ENCODE measurements at places on chromosomes 1 and 21.

- DNase-seq: no peak
Observed at GRCh38 chr1:236018885-236019453, 45.9 kb downstream of the NID1 start.

GRCh38 chr1:223009406-223009805 lies 133.6 kb downstream of the TLR5 start:
- DNase-seq: no peak

DNA sequence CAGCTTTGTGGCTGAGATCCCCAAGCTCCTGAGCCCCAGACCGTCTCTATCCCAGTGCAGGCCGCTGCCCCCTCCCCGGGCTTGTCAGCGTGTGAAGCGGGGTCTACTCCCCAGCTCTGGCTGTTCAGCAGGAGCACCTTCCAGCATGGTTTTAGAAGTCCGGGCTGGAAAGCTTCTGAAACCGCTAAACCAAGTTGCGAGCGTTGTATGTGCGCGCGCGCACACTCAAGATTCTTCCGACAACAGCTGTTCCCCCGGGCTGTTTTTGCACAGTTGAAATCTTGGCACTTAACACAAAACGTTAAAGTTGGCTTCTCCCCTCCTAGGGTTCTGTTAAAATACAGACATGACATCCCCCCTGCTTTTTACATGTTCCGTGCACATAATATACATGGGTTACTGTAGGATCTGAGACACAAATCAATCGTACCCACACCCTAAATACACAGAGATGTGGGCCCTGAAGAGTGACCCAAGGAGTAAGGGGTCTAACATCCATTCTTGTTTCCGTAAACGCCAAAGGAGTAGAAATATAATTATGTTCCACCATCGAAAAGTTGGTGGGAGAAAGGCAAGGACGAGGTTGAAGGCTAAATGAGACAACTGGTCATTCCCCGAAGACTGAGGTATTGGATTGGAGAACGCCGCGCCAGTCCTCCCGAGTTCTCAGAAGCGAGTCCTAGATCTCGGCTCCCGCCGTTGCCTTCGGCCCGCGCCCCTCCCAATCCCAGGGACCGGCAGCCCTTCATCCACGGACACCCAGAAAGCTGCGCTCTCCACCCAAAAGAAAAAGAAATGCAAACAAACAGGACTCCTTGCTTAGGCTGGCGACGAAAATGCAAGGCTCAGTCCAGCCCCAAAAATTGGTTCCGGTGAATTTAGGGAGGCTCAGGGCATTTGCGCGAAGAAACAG lies 1.3 kb downstream of the TBX15 start:
- no peak for DNase-seq

- DNase-seq: no peak
Observed at GRCh38 chr1:94315552-94316116, 78.2 kb upstream of the ARHGAP29 start.

GRCh38 chr21:45780647-45781046 lies 137.1 kb downstream of the PCBP3 start:
- no peak for DNase-seq

GRCh38 chr1:241592273-241592958 lies 47.8 kb downstream of the CHML start:
- no peak for DNase-seq

GRCh38 chr1:83102630-83103071 lies 896.3 kb downstream of the TTLL7 start:
- no peak for DNase-seq

DNA sequence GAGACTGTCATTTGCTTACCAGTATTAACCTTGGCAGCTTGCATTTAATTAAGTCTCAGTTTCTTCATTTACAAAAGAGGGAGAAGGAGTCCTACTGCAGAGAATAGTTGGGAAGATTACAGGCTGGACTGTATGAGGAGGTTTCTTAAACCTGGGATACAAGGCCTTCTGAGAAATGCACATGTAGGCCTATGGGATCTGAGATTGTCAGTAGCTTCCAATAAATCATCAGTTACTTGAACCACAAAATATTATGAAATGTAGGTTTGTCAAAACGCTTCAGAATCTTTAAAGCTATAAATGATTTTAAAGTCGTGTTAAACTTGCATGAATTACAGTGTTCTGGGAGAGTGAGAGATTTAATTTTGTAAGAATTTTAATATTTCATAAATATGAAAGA lies 69.6 kb downstream of the NRIP1 start:
- DNase-seq: no peak

DNA sequence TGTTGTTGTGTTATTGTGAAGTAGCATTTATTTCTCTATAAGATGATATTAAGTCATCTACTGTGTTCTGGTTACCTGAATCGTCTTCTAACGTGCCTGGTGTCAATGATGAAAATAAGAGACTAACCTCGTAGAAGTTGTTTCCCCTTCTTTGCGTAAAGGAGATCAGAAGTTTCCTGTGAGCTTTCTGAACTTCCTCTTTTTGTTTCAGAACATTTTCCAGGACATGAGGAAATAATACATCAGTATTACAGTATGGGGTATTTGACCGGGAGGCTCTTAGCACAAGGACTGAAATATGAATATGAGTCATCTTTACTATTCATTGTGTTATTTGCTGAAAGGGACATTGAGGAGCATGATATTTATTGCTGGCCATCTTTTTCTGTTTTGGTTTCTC lies 1.3 kb downstream of the ST6GALNAC3 start:
- no peak for DNase-seq

DNA sequence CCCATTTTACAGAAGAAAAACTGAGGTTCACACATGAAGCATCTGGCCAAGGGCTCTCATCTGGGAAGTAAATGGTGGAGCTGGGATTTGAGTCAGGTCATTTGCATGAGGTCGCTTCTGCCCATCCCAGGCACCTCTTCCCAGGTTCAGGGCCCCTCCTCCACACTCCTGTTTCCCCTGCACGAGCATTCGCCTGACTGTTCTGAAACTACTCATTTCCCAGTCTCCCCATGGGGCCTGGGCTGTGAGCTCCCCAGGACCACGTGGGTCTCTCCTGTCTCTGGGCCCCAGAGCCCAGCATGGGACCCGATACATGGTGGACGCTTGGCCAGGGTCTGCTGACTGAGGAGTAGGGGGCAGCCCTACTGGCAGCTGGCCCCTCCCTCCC lies 360.8 kb downstream of the MATN1 start:
- DNase-seq: no peak

GRCh38 chr1:198167436-198167934 lies 10.7 kb downstream of the NEK7 start:
- DNase-seq: peak; percentile 49

- no peak for DNase-seq
Observed at GRCh38 chr1:67748630-67749029, 63.6 kb downstream of the GADD45A start.

- no peak for DNase-seq
Observed at GRCh38 chr1:28631713-28632112, 11.2 kb downstream of the TAF12 start.

GRCh38 chr1:229108598-229109201 lies 162.2 kb upstream of the RAB4A start:
- no peak for DNase-seq

DNA sequence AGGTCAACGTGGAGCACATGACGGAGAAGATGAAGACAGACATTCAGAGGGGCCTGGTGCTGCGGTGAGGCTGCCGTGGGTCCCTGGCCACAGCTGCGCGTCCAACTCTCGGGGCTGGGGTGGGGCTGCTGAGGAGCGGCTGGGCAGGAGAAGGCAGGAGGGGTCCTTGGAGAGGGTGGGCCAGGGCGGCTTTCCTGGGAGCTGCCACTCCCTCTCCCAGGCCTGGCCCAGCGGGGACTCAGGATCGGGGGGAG lies 14.4 kb downstream of the CFAP410 start:
- no peak for DNase-seq

- DNase-seq: no peak
Observed at GRCh38 chr1:238487931-238488330, 597.2 kb upstream of the ZP4 start.

- no peak for DNase-seq
Observed at GRCh38 chr1:230857822-230858221, 10.5 kb downstream of the C1orf198 start.

- peak; percentile 53 for DNase-seq
Observed at GRCh38 chr1:58739856-58740466, 40.1 kb upstream of the MYSM1 start.

GRCh38 chr1:184988506-184988905 lies 14.2 kb upstream of the NIBAN1 start:
- no peak for DNase-seq

DNA sequence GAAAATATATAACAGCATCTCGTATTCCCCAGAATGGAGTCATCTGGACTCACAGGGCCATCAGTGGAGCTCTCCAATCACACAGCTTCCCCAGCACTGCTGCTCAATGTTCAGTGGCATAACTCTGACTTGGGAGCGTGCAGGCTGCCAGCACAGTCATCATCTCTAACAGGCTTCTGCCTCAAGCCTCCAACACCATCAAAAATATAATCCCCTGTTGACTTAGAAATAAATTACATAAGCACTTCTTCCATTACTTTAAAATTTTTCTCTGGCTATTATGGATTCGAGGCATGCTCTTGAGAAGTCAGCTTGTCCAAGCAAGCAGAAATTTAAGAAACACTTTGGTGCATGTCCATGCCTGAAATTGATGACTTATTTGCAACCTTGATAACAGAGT lies 6.2 kb downstream of the DUSP23 start:
- no peak for DNase-seq

GRCh38 chr21:26070822-26071425 lies 99.6 kb downstream of the APP start:
- DNase-seq: peak; percentile 49

GRCh38 chr1:145690587-145691558 lies 16.3 kb downstream of the PDZK1 start:
- peak; percentile 76 for DNase-seq

DNA sequence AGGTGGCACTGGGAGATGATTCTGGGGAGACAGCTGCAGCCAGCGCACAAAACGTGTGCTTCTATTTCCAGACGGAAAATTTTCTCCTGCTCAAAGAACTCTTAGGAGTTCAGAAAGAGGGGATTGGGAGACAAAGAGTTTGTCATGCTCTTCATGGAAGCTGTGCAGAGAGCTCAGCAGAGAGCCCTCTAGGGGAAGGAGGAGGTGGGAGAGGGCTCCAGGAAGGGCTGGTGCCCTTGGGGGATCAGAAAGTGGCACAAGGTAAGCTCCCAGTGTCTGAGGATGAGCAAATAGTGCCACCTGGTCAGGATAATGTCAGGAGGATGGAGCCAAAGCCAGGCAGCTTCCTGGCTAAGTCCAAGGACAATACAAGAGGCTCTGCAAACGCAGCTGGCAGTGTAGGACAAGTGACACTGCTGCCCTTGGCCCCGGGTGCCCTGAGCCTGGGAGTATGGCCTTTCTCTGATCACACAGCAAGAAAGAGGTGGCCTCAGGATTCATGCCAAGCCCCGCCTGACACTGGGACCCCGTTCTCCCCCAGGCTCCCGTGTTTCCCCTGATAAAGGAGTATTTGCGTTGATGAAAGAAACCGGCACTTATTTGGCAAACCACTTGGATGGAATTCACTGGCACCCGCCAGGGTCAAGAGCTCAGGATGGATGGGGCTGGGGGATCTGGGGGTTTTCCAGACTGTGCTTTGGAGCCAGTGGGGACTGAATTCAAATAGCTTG lies 254.0 kb downstream of the PTPRU start:
- no peak for DNase-seq

GRCh38 chr1:51600529-51600928 lies 16.4 kb upstream of the OSBPL9 start:
- DNase-seq: no peak

All from activated CD8-positive, alpha-beta T cell treated with anti-CD3 and anti-CD28 coated beads, Interleukin-2, amount 10 ng/mL, durations not matched to agents 7 days and 5 days (primary cell).